NCI-H2227 treated with DMSO at 0.1 percent for 48 hours (cell line): ENCODE measurements at places on chromosomes 11 and 22.

- DNase-seq, result no peak
These were observed 2.0 kb downstream of the CLCF1 start for GRCh38 chr11:67371189-67371910.

GRCh38 chr11:33672273-33672672 is 28.4 kb downstream of the C11orf91 start:
- no peak for DNase-seq

DNA sequence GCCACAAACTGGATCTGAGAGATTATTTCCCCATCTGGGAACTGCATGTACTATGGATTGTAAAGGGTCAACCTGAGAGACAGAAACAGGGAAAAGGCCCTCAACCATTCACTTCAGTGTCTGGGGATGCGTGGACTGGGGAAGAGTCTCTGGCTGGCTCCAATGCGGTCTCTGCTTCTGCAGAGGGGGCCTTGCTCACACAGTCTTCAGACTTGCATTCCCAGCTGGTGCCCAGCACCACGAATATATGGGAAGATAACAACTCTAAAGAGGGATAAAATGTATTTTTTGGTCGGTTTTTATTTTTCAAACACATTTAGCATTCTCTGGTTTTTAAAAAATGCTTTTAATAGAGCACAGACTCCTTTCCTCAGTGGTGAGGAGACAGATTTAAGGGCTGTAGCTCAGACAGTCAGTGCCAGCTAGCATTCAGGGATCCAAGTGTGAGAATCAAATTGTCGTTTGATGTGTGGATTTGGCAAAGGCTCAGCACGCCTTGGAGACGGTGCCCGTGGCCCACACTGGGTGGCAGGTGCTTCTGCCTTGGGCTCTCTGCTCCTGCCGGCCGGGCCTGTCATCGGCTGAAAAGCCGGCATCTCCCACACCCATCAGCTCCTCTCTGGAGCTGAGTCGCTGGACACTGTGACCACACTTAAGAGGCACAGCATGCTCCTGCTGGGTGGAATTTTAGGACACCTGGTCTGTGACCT is 8.0 kb upstream of the EFCAB6 start:
- no peak for DNase-seq

DNA sequence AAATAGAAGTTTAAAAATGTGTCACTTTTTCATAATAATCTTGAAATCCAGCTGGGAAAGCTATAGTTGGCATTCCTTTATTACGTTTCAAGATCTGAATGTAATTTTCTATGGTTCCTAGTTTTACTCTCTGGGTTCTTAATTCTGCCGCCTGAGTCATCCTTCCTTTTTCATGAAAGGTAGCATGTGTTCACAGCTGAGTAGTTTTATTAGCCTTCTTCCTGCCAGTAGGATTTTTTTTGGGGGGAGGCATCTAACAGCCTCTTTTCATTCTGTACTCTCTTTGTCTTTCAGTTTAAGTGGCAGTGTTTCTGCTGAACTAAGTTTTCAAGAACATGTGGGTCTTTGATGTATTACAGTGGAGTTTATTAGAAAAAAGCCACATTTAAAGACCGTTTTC is 36.5 kb downstream of the OR2AG2 start:
- no peak for DNase-seq

GRCh38 chr11:85704967-85705366 is 19.0 kb upstream of the CCDC89 start:
- DNase-seq, result no peak

GRCh38 chr11:11309906-11310305 is 43.1 kb downstream of the CSNK2A3 start:
- no peak for DNase-seq

GRCh38 chr11:115324581-115325432 is 179.4 kb downstream of the CADM1 start:
- DNase-seq, result peak; percentile 74

DNA sequence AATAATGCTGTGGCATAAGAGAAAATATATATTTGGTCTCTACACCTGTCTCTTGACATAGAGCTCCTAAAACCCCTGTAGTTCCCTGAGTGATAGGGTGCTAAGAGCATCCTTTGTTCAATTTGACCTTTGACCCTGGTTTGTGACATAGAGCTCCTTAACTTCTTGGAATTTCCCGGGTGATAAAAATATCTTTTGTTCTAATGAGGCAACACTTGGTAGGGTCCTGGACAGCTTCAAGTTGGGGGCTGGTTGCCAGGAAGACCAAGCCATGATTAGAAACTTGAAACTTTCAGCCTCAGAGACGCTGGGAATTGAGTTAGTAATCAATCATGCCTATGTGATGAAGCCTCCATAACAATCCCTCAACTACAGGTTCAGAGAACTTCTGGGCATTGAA is 105.4 kb downstream of the CASP12 start:
- DNase-seq, result no peak
